ENCODE measurements at places on chromosomes 3 and 15. TPM values are rescaled to one million over a fixed set of nuclear protein-coding genes. Genes with fewer than 3 reads are reported as not detected.

DNA sequence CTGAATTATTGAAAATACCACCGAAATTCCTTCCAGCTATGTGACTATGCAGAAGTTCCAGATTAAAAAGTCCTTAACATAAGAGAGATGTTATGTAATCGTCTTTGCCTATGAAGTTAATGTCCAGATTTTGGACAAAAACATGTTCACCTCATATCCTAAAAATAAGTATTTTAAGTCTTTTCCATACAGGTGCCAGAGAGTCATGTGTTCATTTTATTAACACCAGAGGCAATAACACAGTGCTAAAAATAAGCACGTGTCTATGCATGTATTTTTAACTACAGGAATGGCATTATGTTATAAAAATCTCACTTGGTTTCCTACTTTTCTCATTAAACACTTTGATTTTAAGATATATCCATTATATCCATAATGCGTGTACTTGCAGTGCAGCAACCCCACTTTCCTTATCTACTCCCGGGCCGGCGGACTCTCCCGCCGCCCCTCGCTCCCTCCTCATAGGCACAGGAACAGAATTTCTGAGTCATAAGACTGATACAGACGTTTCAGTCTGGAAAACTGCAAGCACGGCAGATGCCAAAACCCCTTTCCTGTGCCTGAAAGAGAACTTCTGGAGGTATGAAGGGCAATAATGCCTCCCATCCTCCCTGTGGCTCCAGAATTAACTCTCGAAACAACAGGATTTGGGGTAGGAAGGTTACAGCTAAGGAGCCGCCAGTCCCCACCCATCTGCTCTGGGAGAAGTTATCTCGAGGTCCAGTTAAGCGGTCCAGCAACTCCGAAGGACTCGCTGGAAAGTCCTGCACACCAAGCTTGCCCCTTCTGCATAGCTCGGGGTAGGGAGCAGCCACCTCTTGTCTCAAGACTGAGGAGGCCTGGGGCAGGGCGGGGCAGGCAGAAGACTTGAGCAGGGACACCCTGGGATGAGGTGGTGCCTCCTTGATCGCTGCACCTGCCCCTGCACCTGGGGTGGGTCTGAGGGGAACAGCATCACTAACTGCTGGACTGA lies 22.3 kb upstream of the PSTPIP1 start:
- DNase-seq = peak; percentile 81

The MST1 gene
- 9.9 TPM for polyA plus RNA-seq

DNA sequence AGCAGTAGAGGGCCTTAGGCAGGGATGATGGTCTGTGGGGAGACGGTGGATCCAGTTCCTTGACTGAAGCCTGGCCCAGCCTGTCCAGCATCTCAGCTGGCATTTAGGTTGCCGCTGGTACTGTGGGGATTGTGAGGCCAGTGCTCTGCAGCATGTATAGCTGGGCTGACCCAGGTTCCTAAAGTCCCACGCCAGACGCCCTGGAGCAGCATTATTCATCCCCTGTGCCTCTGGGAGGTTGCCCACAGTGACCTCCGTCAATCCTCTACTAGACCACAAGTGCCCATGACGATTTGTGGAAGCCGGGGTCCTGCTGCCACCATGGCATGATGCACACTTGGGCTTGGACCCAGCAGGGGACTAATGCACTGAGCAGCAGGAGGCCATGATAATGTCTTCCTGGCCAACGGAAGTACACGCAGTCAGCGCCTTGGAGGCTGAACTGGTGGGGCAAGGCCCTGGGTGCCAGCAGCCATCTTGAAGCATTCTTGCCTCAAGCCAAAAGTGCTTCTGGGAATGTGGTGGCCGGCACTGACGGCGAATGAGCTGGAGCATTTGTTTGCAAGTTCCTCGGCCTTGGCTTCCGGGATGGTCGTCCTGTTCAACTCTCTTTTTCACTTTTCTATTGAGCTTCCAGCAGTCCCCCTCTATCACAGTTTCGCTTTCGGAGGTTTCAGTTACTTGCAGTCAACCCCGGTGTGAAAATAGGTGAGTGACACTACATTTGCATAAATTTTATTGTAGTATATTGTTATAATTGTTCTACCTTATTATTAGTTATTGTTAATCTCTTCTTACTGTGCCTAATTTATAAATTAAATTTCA lies 949.4 kb downstream of the ROBO1 start:
- DNase-seq = no peak

DNA sequence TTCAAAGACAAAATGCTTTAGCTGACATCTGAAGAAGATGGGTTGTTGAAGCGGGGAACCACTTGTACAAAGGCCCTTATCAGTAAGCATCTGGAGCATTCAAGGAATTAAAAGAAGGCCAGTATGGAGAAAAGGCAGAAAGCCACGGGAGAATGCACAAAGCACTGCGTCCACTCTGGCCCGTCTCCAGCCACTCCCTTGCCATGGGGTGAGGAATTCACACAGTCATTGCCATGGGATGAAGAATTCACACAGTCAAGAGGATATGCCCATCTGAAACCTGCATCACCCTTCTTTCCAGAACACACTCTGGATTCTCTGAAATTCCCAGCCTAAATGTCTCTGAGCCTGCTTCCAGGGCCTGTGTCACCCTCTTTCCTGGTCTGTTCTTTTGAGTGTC lies 26.7 kb upstream of the STAG1 start:
- no peak for DNase-seq

- DNase-seq = peak; percentile 17
Measured at GRCh38 chr3:105253225-105253624, 113.5 kb upstream of the ALCAM start.

DNA sequence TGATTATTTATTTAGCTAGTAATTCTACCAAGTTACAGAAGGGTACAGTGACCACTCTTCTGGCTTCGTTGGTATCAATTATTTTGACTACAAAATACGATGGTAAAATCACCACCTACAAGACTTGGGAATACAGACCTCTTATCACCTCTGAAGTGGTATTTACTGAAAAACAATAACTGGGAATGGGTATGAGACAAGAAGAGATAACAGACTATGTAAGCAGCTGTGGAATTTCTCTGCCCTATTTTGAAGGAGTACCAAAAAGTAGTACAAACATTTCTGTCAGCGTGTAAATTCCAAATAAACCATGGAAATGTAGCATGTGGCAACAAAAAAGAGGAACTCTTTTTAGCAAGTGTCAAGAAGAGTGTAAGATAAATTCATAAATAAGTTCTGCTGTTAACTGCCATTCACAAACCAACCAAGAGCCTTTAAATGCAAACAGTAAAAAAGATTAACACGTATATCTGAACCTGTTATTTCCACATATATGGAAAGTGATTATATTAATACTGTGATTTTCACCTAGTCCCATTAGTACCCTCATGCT lies 77.0 kb upstream of the SLC12A8 start:
- no peak for DNase-seq

- no peak for DNase-seq
Measured at GRCh38 chr3:140742116-140742515, 64.3 kb downstream of the TRIM42 start.

The SCN11A gene
- polyA plus RNA-seq = 0.91 TPM

DNA sequence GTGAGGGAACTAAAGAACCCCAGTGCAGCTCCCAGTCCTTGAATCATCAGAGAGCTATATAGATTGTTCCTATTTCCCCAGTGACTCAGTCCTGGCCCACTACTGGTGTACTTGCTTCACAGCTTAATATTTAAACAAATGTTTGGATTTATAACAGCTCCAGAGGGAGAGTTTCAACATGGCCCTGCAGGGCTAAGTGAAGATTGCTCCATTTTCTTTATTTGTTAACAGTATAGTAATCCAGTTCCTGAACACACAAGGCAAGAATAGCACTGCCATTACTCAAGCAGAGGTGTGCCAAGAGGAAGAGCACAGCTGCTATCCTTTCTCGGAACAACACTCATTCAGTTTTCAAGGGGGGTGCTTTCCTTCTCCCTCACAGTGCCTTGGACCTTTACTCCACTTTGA lies 6.5 kb downstream of the SQOR start:
- DNase-seq = peak; percentile 84

DNA sequence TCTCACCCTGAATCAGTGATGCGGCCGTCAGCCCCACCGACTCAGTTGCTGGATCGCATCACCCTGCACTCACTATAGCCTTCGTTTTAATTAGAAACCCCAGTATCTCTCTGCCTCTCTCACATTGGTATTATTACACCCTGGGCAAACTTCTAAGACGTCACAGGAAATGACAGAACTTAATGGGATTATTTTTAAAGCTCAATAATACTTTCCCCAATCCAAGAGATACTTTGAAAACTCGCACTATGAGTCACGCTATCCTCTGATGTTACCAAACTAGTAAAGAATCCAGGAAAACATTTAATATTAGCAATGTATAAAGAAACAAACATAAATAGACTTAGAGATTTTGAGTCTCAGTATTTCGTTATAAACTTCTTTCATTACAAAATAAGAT lies 36.6 kb downstream of the RUBCN start:
- no peak for DNase-seq

- no peak for DNase-seq
Measured at GRCh38 chr15:95635666-95636065, 694.8 kb upstream of the NR2F2 start.

GRCh38 chr3:39398700-39399099 lies 7.8 kb upstream of the RPSA start:
- DNase-seq = no peak

DNA sequence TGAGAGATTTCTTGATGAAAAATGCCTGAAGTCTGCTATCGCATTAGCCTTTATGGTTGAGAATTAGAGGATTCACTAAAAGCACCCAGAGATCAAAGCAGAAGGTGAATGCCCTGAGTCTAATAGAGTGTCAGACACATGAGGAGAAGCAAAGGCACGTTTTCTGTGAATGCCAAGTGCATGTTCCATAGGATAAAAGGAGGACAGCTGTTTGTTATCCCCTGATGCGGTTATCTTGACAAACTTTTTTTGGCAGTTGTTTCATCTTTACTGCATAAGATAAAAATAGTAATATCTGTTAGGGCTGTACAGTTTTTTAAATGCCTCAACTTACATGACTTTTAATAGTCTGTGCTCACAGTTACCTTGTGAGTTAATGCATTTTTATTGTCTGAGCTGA lies 65.3 kb upstream of the CD96 start:
- DNase-seq = peak; percentile 6

The RASGRP1 gene
- polyA plus RNA-seq = 0.41 TPM

GRCh38 chr3:114480442-114480841 lies 186.6 kb downstream of the TIGIT start:
- DNase-seq = peak; percentile 36

GRCh38 chr15:58440158-58440910 lies 8.5 kb downstream of the LIPC start:
- DNase-seq = peak; percentile 67

- DNase-seq = no peak
Measured at GRCh38 chr3:14691719-14692118, 16.8 kb downstream of the C3orf20 start.

The UBL7 gene
- polyA plus RNA-seq = 38.8 TPM

DNA sequence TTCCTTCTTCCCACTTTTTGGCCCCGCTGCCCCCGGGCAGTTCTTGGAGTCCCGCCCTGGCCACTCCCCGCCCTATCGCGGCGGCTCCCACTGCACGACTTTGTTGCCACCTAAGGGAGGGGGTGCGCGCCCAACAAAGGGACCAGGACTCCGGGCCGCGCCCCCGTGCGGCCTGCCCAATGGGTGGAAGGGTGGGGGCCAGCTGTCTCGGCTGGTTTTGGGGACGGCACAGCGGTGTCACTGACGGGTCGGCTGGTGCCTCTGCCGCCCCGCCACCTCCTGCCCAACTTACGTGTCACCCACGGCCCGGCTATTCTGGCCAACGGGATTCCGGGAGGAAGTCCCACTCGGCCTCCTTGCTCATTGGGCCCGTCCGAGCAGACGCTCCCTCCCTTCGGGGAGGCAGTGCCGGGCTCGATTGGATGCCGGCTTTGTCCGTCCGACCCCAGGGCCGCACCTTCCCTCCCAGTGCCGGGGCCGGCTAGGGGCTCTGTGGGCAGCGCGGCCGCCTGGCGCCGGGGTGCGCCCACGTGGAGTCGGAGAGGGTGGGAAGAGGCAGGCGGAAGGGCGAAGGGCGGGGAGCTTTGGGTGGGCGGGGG lies at the start of gene GOLIM4:
TSS of gene GOLIM4 (minus strand) at position 314 of the 599 bp plus-strand sequence. CDS start 639 bp downstream, outside the sequence.
- peak; percentile 99 for DNase-seq

DNA sequence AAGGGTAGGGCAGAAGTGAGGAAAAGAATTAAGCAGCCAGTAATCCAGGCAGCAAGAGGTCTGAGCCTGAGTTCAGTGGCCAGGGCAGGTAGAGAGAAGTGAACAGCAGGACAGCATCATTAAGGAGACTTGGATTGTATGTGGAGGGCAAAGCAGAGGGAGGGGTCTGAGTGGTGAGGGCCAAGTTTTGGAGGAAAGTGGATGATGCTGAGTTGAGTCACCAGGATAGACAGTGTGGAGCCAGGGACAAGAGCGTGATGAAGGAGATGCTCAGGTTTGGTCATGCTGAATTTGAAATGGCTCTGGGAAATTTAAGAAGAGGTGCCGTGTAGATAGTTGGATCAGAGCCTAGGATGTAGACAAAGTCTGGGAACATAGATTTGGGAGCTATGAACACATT lies 93.1 kb downstream of the ARHGEF26 start:
- DNase-seq = no peak

The OCA2 gene
- polyA plus RNA-seq = 2.2 TPM

The C15orf39 gene
- 12.8 TPM for polyA plus RNA-seq

- peak; percentile 56 for DNase-seq
Measured at GRCh38 chr15:76057332-76058000, 2.3 kb upstream of the TMEM266 start.

DNA sequence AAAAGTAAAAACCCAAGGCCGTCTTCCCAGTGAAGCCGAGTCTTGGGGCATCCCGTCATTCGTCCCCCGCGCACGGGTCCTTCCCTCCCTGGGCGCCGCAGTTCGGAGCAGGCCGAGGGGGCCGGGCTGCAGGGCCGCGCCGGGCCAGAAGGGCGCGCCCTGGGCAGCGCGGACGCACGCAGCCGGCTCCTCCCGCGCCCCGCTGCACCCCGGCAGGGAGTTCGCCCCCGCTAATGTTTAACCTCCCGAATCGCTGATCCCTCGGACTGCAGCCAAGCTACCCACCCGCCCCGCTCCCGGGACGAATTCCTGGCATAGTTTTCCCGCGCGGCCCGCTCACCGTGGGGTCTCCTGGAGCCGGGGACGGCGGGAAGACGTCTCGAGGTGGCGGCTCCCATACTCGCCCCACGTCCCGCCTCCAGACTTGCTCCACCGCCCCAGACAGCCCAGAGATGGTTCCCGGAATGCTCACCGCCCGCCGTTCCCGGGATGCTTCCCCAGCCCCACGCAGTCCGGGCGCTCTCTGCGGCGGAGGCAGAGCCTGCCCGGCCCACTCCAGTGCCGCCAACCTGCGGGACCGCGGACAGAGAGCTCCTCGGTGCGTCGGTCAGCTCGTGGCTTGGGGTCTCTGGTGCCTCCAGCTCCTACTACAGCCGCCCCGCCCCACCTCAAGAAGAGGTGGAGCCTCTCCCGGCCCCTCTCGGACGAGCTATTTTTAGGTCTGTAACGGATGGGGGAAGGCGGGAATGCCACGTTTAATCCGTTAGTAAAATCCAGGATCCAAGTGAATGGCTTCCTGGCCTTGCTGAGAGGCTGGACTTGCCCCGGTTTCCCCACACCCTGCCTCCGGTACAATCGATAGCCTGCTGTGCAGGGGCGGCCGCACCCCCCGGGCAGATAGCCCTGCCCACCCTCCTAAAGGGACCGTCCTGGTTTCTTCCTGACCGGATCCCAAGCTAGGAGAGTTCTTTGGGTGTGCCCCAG lies at the start of gene DZIP1L:
TSS of gene DZIP1L (minus strand) at position 621 of the 984 bp plus-strand sequence. CDS start 11,637 bp downstream, outside the sequence.
- peak; percentile 92 for DNase-seq

The SH2D7 gene
- 0.12 TPM for polyA plus RNA-seq

The ST3GAL6 gene
- polyA plus RNA-seq = 4.3 TPM

The ATP1B3 gene
- 84.6 TPM for polyA plus RNA-seq
